ENCODE measurements at places on chromosomes 6 and 20. TPM values are rescaled to one million over a fixed set of nuclear protein-coding genes. Genes with fewer than 3 reads are reported as not detected.

The CDSN gene
- not detected for total RNA-seq

The CARMIL1 gene
- total RNA-seq = 36.9 TPM

DNA sequence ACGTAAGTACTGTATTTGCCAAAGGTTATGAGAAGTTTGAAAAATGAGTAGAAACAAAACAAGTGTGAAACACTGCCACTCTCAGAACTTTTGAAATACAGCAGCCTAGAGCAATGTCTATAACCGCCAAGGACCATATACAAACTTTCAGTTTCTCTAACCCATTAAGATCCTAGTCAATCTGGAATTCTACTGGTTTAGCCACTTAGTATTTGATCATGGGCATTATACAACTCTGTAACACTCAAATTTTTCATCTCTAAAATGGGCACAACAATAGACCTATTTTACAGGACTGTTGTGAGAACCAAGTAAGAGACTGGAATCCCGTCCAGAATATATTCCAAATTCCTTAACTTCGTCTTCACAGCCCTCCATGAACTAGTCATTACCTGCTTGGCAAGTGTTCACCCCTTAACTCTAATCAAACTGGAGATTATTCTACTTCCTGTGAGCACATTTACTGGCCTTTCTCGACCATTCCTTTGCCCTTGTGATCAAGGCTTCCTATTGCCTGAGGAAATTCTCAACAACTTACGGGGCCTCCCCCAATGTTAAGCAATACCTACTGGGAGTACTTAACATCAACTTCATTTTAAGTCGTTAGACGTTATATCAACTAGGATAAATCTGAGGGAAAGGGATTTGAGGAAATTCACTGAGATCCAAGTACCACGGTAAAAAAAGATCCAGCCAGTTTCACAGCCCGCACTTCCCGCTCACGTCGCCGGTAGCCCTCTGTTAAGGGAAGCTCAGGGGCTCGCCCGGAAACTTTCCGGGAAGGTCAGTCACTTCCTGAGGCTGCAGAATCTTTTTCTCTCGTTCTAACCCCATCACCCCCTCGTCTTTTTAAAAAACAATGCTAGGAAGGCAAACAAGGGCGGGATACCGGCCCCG lies 1.1 kb downstream of the EIF2S2 start:
- no peak for DNase-seq

GRCh38 chr6:33935439-33936080 lies 131.8 kb upstream of the MLN start:
- no peak for DNase-seq

GRCh38 chr6:11551053-11551452 lies 13.5 kb downstream of the TMEM170B start:
- no peak for DNase-seq

The ENPP1 gene
- total RNA-seq = 2.8 TPM
